ENCODE measurements at places on chromosomes 5 and 9.

DNA sequence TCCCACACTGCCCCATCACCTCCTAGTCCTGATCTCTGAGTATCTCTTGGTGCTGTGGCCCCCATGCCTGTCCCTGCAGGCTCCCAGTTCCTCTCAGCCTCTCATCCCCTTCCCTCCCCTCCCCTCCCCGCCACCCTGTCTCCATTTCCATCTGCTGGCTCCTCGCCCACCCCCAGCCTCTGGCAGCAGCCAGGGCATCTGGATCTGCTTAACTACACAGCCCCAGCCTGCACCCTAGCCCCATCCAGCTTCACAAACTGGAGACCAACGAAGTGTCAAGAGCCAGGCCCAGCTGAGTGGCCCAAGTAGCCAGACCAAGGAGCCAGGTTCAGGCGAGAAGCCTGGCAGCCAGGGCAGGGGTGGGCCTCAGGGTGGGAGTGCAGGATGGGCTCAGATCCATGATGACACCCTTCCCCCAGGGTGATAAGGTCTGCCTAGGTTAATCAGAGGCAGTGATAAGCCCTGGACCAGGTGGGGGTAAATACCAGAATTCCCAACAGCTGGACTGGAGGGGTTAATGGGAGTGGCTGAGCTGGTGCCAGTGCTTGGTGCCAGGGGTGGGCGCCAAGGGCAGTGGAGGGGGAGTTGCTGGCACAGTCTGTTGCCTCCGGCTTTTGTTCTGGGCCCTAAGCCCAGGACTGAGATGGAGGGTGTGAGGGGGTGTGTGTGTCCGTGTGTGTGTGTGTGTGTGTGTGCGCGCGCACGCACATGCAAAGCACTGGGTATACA lies 2.5 kb downstream of the IL11RA start:
- no peak for DNase-seq

- peak; percentile 72 for DNase-seq
These were observed 2.1 kb upstream of the TRAF1 start for GRCh38 chr9:120928483-120929228.

DNA sequence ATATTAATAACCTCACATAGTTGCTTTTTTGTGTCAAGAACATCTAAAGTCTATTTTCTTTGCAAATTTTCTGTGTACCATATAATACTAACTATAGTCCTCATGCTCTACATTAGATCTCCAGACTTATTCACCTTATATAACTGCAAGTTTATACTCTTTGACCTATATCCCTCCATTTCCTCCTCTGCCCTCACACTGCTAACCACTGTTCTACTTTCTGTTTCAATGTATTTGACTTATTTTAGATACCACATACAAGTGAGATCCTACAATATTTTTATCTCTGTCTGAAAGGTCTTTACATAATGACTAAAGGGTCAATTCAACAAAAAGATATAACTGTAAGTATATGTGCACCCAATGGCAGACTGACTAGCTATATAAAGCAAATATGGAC lies 789.7 kb upstream of the ZNF608 start:
- no peak for DNase-seq

DNA sequence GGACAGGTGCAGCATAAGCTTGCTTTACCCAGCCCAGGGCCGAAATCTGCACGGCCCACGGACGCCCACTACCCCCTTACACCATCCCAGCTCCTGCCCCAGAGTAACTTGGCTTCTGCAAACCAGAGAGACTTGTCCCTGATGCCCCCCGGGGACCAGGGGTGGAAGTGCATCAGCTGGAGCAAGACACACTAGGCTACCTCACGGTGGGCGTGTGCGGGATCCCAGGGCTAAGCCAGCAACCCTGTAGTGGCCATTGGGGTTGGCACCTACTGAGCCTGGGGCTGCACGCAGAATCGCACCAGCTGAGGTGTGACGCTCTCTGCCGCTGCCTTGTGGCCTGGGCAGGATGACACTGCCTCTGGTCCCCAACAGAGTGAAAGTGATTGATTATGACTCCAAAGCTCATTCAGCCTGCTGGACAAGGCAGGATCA lies 6.1 kb upstream of the ZNF79 start:
- peak; percentile 48 for DNase-seq

- DNase-seq, result no peak
These were observed 49.8 kb downstream of the SGCD start for GRCh38 chr5:156376751-156377150.

GRCh38 chr5:131277875-131278740 lies 14.3 kb downstream of the CDC42SE2 start:
- DNase-seq, result no peak

GRCh38 chr5:125478599-125478998 lies 732.2 kb upstream of the ZNF608 start:
- DNase-seq, result no peak
